Skeletal muscle tissue (tissue), 5 donors: ENCODE measurements at places on chromosomes 3 and 15. TPM values are rescaled to one million over a fixed set of nuclear protein-coding genes. Genes with fewer than 3 reads are reported as not detected.

The CCR8 gene
- total RNA-seq, result not detected

The DNAH12 gene
- total RNA-seq, result 0.52 TPM

The CTXN2 gene
- not detected for total RNA-seq

The ATRIP gene
- 4.7 TPM for total RNA-seq

The ZNF662 gene
- total RNA-seq, result 11.0 TPM

The LRRC15 gene
- 0.52 TPM for total RNA-seq

The SAMD7 gene
- total RNA-seq, result not detected

The SIDT1 gene
- total RNA-seq, result 2.1 TPM

The DNAJC13 gene
- total RNA-seq, result 44.4 TPM

The MYLK gene
- total RNA-seq, result 26.6 TPM

The FBXL2 gene
- 7.8 TPM for total RNA-seq

The CPN2 gene
- not detected for total RNA-seq

The COL6A5 gene
- total RNA-seq, result not detected

The CIAO2A gene
- total RNA-seq, result 54.8 TPM

The PLCH1 gene
- 0.52 TPM for total RNA-seq

The DUOXA1 gene
- not detected for total RNA-seq

The TMEM207 gene
- not detected for total RNA-seq

The CEP19 gene
- 2.6 TPM for total RNA-seq

The CPB1 gene
- 2.1 TPM for total RNA-seq

The SH2D7 gene
- not detected for total RNA-seq

The ATP13A5 gene
- total RNA-seq, result not detected

The RTP1 gene
- total RNA-seq, result not detected

The OXNAD1 gene
- 26.6 TPM for total RNA-seq

The FEZF2 gene
- not detected for total RNA-seq

The LSMEM2 gene
- total RNA-seq, result 15.1 TPM

The NEK11 gene
- total RNA-seq, result 20.9 TPM

The NSUN3 gene
- 17.2 TPM for total RNA-seq
